GDM1 (cell line): ENCODE measurements at places on chromosomes 1 and 21.
A peak's percentile ranks its signal among the peaks of the same experiment; 100 is the strongest.

DNA sequence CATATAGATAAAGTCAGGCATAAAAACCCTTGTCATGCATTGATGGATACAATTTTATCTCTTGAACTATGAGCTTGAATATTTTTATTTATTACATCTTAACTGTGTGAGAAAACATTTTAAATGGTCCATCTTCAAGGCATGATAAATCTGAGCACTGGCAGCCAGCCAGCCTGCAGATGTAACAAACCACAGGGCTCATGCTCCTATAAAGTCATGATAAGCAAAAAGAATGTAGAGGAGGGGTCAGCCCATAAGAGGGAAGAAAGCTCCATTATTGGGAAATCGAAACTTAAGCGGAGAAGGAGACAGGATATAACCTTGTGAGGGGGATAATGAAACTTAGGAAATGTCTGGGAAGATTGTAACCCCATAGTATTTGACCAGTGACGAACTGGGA is 839.0 kb downstream of the LRRIQ3 start:
- DNase-seq: no peak

- no peak for DNase-seq
Observed at GRCh38 chr1:184820218-184820750, 65.6 kb upstream of the EDEM3 start.

DNA sequence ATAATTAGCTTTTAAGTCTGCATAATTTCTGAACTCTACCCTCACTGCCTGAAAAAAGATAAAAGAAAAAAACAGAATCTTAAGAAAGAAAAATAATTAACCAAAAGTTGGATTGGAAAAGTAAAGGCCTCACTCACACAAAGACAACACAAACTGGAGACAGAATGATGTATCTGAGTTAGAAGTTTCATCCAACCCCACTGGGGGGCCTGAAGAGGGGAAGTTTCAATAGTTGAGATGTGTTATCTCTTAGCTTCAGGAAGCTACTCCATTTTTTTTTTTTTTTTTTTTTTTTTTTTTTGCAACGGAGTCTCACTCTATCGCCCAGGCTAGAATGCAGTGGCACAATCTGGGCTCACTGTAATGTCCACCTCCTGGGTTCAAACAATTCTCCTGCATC is 19.9 kb downstream of the SYDE2 start:
- no peak for DNase-seq

DNA sequence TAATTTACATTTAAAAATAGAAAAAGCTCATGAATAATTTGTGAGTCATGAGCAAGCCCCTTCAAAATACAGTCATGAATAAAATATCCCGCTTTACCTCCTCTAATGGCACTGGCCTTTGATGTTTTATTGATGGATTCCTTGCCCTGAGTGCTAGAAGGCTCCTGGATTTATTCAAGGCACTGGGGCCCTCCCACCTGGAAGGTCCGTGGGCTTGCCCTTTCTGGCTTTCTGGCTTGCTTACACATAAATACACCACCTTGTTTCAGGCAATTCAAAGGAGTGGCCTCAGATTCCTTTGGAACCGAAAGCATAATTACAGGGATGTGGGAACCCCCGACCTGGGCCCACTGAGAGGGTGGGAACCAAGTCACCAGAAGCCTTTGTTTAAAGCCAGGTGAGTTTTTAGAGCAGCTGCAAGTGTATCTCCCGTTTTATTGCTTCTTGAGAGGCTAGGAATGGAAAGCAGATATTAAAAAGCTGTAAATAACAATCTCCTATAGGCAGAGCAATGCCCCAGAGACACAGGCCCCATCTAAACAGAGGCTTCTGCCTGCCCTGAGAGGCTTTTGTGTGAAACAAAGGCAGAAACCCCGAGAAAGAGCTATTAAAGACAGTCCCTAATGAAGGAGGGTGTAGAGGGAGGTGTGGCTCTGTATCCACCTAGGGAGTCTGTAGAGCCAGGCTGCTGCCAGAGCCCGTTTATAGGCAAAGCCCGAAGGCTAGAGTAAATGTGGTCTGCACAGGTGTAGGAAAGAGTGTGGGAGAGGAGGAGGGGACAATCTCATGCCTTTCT is 126.4 kb downstream of the FAM78B start:
- DNase-seq: no peak

GRCh38 chr1:171252482-171252881 is 4.2 kb downstream of the FMO1 start:
- DNase-seq: no peak

DNA sequence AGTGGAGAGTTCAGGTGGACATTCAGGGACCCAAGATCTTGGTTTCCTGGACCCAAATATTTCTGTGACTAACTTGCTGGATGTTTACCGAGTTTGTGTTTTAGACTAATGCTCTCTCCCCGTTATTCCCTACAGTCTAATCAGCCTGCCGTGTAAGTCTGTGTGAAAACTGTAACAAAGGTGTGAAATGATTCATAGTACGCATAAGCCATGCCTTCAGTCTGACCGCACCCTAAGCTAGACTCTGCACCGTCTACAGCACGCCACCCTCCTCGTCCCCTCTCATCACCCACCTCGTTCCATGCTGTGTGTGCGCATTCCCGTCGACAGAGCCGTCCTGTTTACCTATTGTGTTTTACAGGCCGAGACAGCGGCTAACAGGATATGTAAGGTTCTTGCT is 50.5 kb downstream of the ACTN2 start:
- DNase-seq: no peak

GRCh38 chr1:8516793-8517556 is 199.1 kb downstream of the SLC45A1 start:
- DNase-seq: no peak

DNA sequence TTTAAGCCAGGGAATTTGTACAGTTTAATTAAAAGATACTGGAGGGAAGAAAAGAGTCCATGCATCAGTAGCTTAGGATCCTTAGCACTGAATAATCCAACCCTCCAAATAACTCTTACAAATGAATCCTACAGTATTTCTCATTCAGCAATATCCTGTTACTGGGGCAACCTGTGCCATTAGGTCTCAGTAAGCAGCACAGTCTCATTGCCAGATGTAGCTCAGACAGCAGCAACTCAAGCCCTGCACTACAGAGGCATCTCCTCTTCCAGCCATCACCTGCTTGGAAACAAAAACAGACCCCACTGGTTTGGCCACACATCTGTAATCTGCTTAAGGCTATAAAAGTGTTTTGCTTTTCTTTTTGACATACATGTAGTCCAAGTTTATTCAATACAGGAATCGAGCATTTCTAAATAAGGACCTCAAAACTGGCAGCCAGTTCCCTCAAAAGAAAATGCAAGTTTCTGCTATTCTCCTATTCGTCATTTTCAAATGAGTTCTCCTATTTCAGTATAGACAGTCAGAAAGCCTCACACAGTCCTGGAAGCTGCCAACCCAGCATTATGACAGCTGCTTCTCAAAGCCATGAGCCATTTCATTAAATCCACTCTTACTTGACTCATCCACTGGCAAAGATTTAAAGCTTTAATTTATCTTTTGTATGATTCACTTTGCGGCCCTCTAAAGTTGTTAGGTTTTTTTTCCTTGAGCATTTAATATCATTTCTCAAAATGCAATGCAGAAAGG is 129.0 kb downstream of the APP start:
- DNase-seq: no peak

GRCh38 chr1:219333626-219334025 is 159.9 kb downstream of the LYPLAL1 start:
- no peak for DNase-seq

DNA sequence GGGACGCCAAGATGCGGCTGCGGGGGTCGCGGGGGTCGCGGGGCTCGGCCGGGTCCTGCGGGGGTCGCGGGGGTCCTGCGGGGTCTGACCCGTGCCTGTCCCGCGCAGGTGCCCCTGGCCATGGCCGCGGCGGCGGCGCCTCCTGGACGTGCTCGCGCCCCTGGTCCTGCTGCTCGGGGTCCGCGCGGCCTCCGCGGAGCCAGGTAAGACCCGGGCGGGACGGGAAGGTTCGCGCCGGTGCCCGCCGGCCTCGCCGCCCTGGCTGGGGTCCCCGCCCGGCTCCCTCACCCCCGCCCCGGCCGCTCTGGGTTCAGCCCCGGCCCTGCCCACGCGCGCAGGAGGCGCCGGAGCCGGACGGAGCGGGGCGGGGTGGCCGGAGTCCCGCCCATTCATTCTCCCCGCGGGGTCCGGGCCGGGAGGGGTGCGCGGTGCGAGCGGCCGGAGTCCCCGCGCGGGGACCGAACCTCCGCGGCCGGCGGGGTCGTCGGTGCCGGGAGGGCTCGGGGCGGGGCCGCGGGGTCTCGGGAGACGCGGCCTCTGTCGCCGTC is 380 bp downstream of the COL18A1 start:
- no peak for DNase-seq

DNA sequence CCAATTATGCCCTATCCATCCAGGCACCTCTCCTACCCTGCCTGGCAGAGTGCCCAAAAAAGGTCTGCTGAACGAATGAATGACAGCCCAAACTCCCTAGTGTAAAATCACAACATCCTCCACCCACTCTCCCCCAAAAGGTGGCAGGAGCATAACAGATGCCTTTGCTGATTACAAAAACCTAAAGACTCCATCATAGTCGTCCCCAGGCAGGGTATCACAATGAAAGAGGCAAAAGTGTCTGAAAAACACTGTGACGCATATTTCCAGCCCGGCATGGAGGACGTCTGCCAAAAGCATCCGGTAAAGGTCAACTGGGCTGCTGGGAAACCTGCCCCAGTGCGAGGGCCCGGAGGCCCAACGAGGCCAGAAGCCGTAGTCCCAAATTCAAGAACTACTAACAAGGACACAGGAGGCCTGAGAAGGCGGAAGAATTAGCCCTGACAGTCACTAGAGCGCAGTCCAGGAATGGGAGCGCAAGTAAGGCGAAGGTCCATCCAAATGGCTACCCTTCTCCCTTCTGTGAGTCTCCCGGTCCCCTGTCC is 576 bp downstream of the SMIM12 start:
- DNase-seq: no peak

GRCh38 chr1:56390934-56391731 is 188.2 kb downstream of the PLPP3 start:
- DNase-seq: no peak

DNA sequence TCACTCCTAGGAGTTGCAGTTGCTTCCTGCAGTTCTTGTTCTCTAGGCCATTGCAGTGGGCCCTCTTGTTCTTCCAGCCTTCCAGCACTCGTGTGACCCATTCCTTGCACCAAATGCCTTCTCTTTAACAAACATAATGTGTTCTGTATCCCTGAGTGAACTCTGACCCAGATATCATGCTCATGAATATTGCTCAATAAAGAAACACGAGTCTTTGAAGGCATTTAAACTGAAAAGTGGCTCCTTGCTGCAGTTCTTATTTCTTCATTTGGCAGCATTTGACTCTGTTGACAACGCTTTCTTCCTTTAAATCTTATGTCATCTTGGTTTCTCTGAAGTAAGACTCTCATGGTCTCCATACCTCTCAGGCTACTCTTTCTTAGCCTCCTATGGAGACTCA is 100.7 kb upstream of the PDE4B start:
- DNase-seq: no peak

GRCh38 chr1:246428542-246429308 is 78.4 kb downstream of the SMYD3 start:
- no peak for DNase-seq

- no peak for DNase-seq
Observed at GRCh38 chr21:26513212-26513611, 59.9 kb downstream of the CYYR1 start.

- no peak for DNase-seq
Observed at GRCh38 chr1:234617131-234617985, 7.4 kb upstream of the IRF2BP2 start.

GRCh38 chr1:202852163-202852904 is 36.6 kb downstream of the RABIF start:
- DNase-seq: peak; percentile 58

DNA sequence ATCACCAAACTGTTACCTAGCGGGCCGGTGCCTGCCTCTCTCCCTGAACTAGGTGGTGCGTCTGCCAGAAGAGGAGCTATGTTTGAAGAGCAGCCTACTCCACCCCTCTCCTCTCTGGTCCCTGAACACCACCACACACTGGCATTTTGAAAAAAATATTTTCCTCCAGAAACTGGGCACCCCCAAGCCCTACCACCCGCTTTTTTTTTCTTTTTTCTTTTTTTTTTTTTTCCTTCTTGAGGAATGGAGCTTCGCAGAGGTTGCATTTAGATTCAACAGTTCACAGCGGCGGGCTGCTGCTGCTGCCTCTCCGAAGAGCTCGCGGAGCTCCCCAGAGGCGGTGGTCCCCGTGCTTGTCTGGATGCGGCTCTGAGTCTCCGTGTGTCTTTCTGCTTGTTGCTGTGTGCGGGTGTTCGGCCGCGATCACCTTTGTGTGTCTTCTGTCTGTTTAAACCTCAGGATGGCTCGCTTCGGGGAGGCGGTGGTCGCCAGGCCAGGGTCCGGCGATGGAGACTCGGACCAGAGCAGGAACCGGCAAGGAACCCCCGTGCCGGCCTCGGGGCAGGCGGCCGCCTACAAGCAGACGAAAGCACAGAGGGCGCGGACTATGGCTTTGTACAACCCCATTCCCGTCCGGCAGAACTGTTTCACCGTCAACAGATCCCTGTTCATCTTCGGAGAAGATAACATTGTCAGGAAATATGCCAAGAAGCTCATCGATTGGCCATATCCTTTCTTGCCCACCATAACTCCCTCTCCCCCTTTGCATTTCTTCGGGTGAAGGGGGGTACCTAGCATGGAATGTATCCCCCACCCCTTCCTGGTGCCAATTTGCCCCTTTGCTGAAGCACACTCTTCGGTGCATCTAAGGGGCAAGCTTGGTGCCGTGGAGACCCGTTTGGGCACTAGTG is at the start of gene CACNA1E:
TSS of gene CACNA1E (plus strand) at position 233 of the 911 bp plus-strand sequence. CDS start at position 461, 228 bp downstream.
- no peak for DNase-seq

DNA sequence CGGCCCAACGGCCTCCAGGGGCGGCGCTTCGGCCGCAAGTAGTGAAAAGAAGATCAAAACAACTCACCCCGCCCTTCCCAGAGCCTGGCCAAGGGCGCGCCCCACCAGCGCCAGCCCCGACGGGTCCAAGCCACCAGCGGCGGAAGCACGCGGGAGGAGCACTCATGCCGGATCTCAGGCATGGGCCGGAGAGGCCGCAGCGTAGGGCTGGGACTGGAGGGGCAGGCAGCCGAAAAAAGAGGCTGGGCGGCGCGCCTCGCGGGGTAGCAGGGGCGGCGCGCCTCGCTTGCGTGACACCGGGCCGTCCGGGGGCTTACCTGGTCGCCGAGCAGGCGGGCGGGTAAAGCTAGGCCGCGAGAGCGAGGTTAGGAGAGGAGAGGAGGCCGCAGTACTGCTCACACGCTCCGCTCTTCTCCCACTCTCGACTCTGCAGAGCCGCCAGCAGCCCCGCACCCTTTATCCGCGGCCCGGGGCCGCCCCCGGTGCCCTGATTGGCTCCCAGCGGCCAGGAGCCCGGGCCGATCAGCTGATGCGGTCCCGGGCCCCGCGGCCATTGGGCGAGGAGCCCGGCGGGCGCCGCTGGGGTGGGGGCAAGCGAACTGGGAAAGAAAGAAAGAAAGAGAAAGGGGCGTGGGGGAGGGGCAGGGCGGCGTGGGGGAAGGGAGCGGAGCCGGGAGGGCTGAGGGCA is at the start of gene GLUL:
TSS of gene GLUL (minus strand) at position 429 of the 688 bp plus-strand sequence. CDS start 3,053 bp downstream, outside the sequence.
- peak; percentile 94 for DNase-seq

DNA sequence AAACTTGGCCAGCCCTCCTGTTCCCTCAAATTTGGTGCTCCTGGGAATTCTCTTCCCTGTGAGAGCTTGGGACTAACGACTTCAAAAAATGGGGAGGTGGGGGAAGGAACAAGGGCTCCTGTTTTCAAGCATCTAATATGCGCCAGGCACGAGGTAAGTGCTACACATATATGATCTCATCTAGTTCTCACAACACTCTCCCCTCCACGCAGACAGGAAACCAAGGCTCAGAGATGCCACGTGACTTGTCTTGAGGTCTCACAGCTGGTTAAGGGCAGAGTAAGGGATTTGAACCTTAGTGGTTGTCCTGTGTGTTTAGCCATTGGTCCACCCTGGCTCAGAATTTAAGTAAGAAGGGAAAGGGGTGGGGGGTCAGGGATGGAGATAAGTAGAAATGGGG is 125.9 kb downstream of the DMRTB1 start:
- peak; percentile 16 for DNase-seq

- peak; percentile 14 for DNase-seq
Observed at GRCh38 chr21:36260030-36260787, 59.8 kb upstream of the MORC3 start.
